ENCODE measurements at places on chromosomes 6 and 20. TPM values are rescaled to one million over a fixed set of nuclear protein-coding genes. Genes with fewer than 3 reads are reported as not detected.

BANF2 gene
- not detected for total RNA-seq

FAM83C gene
- total RNA-seq = not detected

OLIG3 gene
- total RNA-seq = not detected

GFRAL gene
- not detected for total RNA-seq

IL17A gene
- not detected for total RNA-seq

BPIFB2 gene
- total RNA-seq = not detected

GSTA4 gene
- total RNA-seq = 39.0 TPM

MYCT1 gene
- 2.7 TPM for total RNA-seq

RSPO3 gene
- total RNA-seq = not detected

MEI4 gene
- total RNA-seq = not detected

BFSP1 gene
- 2.3 TPM for total RNA-seq

Data from cardiac atrium fibroblast (primary cell).